SJCRH30 (cell line): ENCODE measurements at places on chromosomes 16 and 17. TPM values are rescaled to one million over a fixed set of nuclear protein-coding genes. Genes with fewer than 3 reads are reported as not detected.

The CTCF gene
- total RNA-seq: 53.9 and 58.7 TPM in 2 replicates

The PNMT gene
- 0.71 TPM in 1 of 2 replicates, not detected in the other for total RNA-seq

The TEKT1 gene
- total RNA-seq: not detected in 2 replicates

The MYL11 gene
- 10.8 and 13.1 TPM in 2 replicates for total RNA-seq

The CNGB1 gene
- total RNA-seq: not detected in 2 replicates

The TMEM219 gene
- total RNA-seq: 29.8 and 32.1 TPM in 2 replicates

The PLD6 gene
- total RNA-seq: 26.0 and 26.2 TPM in 2 replicates

The C16orf96 gene
- not detected in 2 replicates for total RNA-seq

The KCNH6 gene
- not detected in 2 replicates for total RNA-seq

DNA sequence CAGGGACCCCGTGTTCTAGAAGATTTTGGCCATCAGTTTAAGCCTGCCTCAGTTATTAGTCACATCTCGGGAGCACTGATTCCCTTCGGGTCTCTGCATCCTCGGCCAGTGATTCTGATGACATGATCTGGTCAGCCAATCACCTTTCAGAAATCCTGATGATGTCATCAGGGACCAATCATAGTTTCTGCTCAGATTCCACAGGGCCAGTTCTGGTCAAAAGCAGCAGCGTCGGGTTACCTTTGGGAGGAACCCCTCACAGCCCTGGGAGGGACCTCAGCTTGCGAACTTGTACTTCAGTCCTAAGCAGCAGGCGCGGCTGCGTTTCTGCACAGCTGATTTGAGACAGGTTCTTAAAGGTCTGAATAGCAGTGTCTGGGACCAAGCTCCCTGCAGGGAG lies 13.9 kb downstream of the KDM8 start:
- DNase-seq: peak; percentile 79
- no peak overlapping the region for H3K27ac ChIP-seq
- H3K36me3 ChIP-seq: no peaks in the 10 kb centered on the region
- no peak overlapping the region for H3K4me3 ChIP-seq
- H3K27me3 ChIP-seq: no peaks in the 10 kb centered on the region

GRCh38 chr16:78570399-78571141 lies 471.1 kb downstream of the WWOX start:
- no peak overlapping the region for H3K27ac ChIP-seq
- no peaks in the 10 kb centered on the region for H3K27me3 ChIP-seq
- no peaks in the 10 kb centered on the region for H3K36me3 ChIP-seq
- peak; percentile 8 for DNase-seq
- no peak overlapping the region for H3K4me3 ChIP-seq

- no peaks in the 10 kb centered on the region for H3K36me3 ChIP-seq
- no peak overlapping the region; the same call in 1 of the 2 replicates for H3K27ac ChIP-seq
- DNase-seq: peak; percentile 41
- peak overlapping the region; percentile 96 for H3K4me3 ChIP-seq
- H3K27me3 ChIP-seq: no peaks in the 10 kb centered on the region; the same call in 1 of the 2 replicates
These were observed 514 bp downstream of the THRA start for GRCh38 chr17:40063187-40063771.

DNA sequence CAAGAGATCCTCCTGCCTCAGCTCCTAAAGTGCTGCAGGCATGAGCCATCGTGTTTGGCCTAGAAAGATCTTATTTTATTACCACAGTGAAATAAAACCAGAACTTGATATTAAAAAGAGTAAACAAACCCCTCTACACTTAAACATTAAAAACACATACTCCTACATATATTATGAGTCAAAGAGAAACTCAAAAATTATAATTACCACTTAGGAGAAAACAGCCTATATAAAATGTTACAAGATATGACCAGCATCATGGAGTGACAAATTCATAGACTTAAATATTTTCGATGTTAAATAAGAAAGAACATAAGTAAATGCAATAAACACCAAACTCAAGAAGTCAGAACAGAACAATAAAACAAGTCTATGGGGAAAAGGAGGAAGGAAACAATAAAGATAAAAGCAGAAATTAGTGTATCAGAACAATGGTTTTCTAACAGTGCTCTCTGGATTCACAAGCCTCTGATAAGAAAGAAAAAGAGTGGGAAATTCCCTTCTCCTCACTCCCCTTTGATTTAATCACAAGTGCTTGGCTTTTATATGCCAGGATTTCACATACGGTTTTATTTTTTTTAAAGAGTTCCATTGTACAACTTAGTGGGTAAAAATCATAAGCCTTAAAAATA lies 23.0 kb downstream of the SKAP1 start:
- H3K36me3 ChIP-seq: no peaks in the 10 kb centered on the region
- no peak for DNase-seq
- no peak overlapping the region for H3K27ac ChIP-seq
- H3K4me1 ChIP-seq: no peaks in the 10 kb centered on the region
- H3K27me3 ChIP-seq: peaks cover 4% of the 10 kb centered on the region
- no peak overlapping the region for H3K4me3 ChIP-seq

- no peaks in the 10 kb centered on the region for H3K27me3 ChIP-seq
- no peak overlapping the region for H3K27ac ChIP-seq
- no peaks in the 10 kb centered on the region for H3K36me3 ChIP-seq
- H3K4me1 ChIP-seq: no peaks in the 10 kb centered on the region
- no peak overlapping the region for H3K4me3 ChIP-seq
These were observed 6.5 kb downstream of the ZZEF1 start for GRCh38 chr17:4136373-4136772.

DNA sequence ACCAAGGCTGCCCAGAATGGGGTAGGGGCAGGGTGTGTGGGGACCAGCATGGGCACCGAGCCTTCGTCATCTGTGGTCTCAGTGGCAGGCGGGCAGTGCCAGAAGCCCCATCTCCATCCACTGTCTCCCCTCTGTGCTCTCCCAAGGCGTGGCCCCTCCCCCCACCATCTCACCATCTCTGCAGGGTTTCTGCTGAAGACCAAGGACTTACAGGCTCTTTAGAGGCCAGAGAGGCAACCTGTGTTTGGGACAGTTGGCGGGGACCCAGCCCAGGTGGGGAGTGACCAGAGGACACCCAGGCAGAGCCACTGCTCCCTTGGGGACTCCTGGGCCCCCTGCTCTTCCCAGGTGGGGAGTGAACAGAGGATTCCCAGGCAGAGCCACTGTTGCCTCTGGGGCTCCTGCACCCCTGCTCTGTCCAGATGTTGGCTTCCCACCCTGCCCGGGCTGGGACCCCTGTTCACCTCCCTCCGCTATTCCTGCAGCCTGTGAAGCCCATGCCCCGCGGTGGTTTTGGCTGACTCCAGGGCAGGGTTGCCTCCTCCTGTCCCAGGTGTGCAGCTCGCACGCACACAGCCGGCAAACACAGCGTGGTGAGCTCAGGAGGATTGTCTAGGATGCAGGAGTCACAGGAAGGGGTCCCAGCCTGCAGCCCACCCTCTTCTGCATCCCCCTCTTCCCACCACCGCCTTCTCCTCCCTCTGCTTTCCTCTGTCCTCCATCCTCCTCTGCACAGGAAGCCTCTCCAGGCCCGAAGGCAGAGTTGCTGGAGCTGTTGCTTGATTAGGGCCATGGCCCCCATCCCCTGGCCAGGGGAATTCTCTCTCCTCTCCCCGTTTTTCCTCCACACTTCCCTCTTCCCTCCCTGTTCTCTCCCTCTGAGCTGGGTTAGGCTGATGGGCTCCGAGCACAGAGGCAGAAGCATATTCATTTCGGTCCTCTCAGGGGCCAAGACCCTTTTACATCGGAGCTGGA lies 45.0 kb downstream of the SLC7A5 start:
- H3K27me3 ChIP-seq: no peaks in the 10 kb centered on the region
- no peak overlapping the region for H3K27ac ChIP-seq
- H3K4me3 ChIP-seq: no peak overlapping the region
- no peak for DNase-seq

GRCh38 chr17:19345486-19346350 lies 16.8 kb downstream of the B9D1 start:
- no peak overlapping the region for H3K4me3 ChIP-seq
- no peaks in the 10 kb centered on the region for H3K27me3 ChIP-seq
- no peaks in the 10 kb centered on the region for H3K36me3 ChIP-seq
- peaks cover 18% of the 10 kb centered on the region for H3K4me1 ChIP-seq

DNA sequence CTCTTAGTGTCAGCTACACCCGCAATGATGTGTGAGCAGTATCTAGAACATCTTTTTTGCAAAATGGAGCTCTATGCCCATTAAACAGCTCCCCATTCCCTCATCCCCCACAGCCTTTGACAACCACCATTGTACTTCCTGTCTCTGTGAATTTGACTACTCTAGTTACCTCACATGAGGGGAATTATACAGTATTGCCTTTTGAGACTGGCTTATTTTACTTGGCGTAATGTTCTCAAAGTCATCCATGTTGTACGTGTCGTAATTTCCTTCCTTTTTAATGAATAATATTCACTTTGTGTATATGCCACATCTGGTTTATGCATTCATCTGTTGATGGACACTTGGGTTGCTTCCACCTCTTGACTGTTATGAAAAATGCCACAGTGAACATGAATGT lies 23.2 kb upstream of the CCL22 start:
- H3K36me3 ChIP-seq: no peaks in the 10 kb centered on the region
- DNase-seq: no peak
- no peak overlapping the region for H3K27ac ChIP-seq
- peaks cover 2% of the 10 kb centered on the region; the same call in 1 of the 2 replicates for H3K27me3 ChIP-seq
- no peaks in the 10 kb centered on the region for H3K4me1 ChIP-seq
- no peak overlapping the region for H3K4me3 ChIP-seq

DNA sequence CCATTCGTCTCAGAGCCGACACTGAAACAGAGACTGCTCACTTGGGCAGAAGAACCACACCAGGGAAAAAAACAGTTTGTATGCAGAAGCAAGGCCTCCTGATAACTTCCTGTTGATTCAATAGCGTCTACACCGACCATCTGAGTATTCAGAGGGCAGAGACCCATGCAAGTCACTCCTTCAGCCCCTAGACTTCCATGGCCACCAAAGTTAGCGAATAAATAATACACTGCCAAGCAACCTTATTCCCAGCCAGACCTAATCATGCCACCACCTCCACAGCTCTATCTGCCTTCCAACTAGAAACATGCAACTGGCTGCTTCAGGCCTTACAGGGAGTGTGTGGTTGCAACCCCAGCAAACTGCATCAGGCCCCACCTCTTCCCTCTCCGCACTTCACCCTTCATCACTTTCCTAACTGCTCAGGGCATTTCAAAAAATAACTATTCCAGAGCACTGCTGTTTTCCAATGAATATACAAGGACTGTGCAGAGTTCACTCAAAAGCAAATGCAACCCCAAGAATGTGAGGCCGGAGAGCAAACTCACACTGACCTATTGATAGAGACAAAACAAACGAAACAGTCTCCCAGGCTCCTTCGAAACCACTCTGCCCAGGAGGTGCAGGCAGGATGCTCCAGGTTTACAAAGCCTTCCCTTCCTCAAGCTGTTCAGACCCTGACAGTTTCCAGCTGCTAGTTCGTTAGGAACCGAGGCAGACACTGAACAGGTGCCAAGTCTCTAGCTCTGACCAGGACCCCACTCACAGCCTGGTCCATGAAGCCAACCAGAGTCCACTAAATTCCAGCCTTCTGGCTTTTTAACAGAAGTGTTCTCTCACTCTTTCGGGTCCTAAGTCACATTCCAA lies 3.6 kb downstream of the USP7 start:
- no peaks in the 10 kb centered on the region for H3K36me3 ChIP-seq
- no peaks in the 10 kb centered on the region for H3K27me3 ChIP-seq
- no peak overlapping the region for H3K27ac ChIP-seq

- H3K27me3 ChIP-seq: no peaks in the 10 kb centered on the region
- H3K4me3 ChIP-seq: no peak overlapping the region
- peaks cover 66% of the 10 kb centered on the region for H3K36me3 ChIP-seq
- H3K4me1 ChIP-seq: no peaks in the 10 kb centered on the region
- no peak overlapping the region for H3K27ac ChIP-seq
These were observed 13.0 kb downstream of the VEZF1 start for GRCh38 chr17:57975044-57975443.

GRCh38 chr17:1797323-1797722 lies 32.4 kb downstream of the SMYD4 start:
- no peak for DNase-seq
- H3K4me1 ChIP-seq: 0 out of 2 replicates have a peak, but pooled peaks cover 3% of the 10 kb centered on the region
- no peak overlapping the region for H3K27ac ChIP-seq
- peaks cover 7% of the 10 kb centered on the region; the same call in 1 of the 2 replicates for H3K36me3 ChIP-seq

- no peaks in the 10 kb centered on the region for H3K36me3 ChIP-seq
- no peak overlapping the region for H3K27ac ChIP-seq
- peak; percentile 35 for DNase-seq
- no peaks in the 10 kb centered on the region for H3K4me1 ChIP-seq
- H3K27me3 ChIP-seq: no peaks in the 10 kb centered on the region; the same call in 1 of the 2 replicates
These were observed 26.1 kb upstream of the ABCA8 start for GRCh38 chr17:68981288-68981687.

DNA sequence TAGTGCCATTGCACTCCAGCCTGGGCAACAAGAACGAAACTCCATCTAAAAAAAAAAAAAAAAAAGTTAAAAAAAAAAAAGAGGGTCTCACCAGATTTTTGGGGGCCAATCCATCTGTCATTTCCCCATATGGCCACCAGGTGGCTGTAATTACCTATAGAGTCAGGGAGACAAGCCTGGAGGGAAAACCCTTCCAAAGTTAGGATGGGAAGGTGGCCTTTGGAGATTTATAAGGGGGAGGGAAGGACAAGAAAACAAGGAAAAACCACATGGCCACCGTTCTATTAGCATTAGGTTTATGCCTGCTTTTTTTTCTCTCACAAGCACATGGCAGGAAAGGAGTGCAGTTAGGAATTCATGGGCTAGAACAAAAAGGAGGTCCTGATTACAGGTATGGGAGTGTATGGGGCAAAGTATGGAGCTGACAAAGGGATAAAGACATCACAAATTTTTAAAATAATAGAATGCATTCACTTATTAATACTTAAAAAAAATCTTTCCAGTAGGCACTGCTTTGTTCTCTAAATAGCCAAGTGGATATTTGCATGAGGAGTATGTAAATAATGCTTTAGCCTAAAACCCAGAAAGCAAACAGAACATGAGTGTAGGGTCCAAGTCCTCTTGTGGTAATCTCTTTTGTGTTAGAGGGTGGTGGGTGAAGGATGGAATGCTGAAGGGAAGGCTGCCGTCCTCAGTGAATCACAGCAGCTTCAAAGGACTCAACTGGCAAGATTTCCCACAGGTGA lies 5.1 kb downstream of the CYB5D1 start:
- no peaks in the 10 kb centered on the region for H3K27me3 ChIP-seq
- H3K27ac ChIP-seq: no peak overlapping the region
- peak; percentile 61 for DNase-seq
- H3K36me3 ChIP-seq: peaks cover 15% of the 10 kb centered on the region

GRCh38 chr16:89584768-89585549 lies 9.4 kb downstream of the CPNE7 start:
- H3K27ac ChIP-seq: no peak overlapping the region
- H3K36me3 ChIP-seq: no peaks in the 10 kb centered on the region
- no peak overlapping the region for H3K4me3 ChIP-seq
- DNase-seq: peak; percentile 55
- peaks cover 15% of the 10 kb centered on the region; the same call in 1 of the 2 replicates for H3K27me3 ChIP-seq

GRCh38 chr16:69270395-69270794 lies 40.8 kb upstream of the VPS4A start:
- DNase-seq: no peak
- no peaks in the 10 kb centered on the region for H3K27me3 ChIP-seq
- peaks cover 3% of the 10 kb centered on the region; the same call in 1 of the 2 replicates for H3K36me3 ChIP-seq
- no peak overlapping the region for H3K4me3 ChIP-seq

DNA sequence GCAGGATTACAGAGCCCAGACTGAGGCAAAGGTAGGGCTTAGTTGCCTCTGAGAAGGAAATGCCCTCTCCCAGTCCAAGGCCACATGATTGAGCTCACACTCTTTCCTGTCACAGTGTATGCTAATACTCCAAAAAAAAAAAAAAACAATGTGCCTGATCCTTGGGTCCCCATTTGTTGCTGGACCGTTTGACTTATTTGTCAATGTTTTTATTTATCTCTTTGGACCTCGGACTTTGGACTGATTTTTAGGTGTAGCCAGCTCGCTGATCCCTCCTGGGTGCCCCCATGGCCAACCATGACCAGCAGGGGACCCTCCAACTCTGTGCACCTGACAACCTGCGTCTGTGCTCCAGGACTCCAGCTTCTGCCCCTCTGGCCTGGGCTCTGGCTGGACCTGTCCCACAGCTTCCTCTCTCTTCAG lies 622 bp upstream of the CCL16 start:
- H3K36me3 ChIP-seq: no peaks in the 10 kb centered on the region
- H3K27me3 ChIP-seq: peaks cover 21% of the 10 kb centered on the region; the same call in 1 of the 2 replicates
- no peak overlapping the region for H3K4me3 ChIP-seq
- no peak overlapping the region for H3K27ac ChIP-seq
- no peak for DNase-seq
- no peaks in the 10 kb centered on the region for H3K4me1 ChIP-seq
